Fibroblast of villous mesenchyme (primary cell): ENCODE measurements at places on chromosomes 6 and 20. TPM values are rescaled to one million over a fixed set of nuclear protein-coding genes. Genes with fewer than 3 reads are reported as not detected.

Gene TBXT
- total RNA-seq, result not detected in 2 replicates

Gene MOG
- total RNA-seq, result not detected in 2 replicates

Gene KIAA0408
- 0.64 and 1.3 TPM in 2 replicates for total RNA-seq

Gene BCKDHB
- 7.4 and 11.7 TPM in 2 replicates for total RNA-seq

Gene TMEM170B
- 2.3 and 2.6 TPM in 2 replicates for total RNA-seq

Gene TGM3
- not detected in 2 replicates for total RNA-seq

Gene CTAGE9
- total RNA-seq, result not detected in 2 replicates

Gene ATP6V1G2
- total RNA-seq, result 1.3 and 3.0 TPM in 2 replicates

Gene METTL24
- total RNA-seq, result 0.32 TPM in 1 of 2 replicates, not detected in the other

Gene OGFRL1
- total RNA-seq, result 90.8 and 241 TPM in 2 replicates
